ENCODE measurements at places on chromosomes 4 and X. TPM values are rescaled to one million over a fixed set of nuclear protein-coding genes. Genes with fewer than 3 reads are reported as not detected.

MAGEA11 gene
- not detected for total RNA-seq

NDP gene
- 0.27 TPM for total RNA-seq

MAP7D2 gene
- 0.53 TPM for total RNA-seq

FOXP3 gene
- not detected for total RNA-seq

SLITRK4 gene
- total RNA-seq = 0.45 TPM

GPR50 gene
- not detected for total RNA-seq

ADAM29 gene
- total RNA-seq = not detected

IGSF1 gene
- total RNA-seq = 1.1 TPM

Data from heart left ventricle (tissue), 16 donors.